ENCODE measurements at places on chromosomes 6 and 20. TPM values are rescaled to one million over a fixed set of nuclear protein-coding genes. Genes with fewer than 3 reads are reported as not detected.

DNA sequence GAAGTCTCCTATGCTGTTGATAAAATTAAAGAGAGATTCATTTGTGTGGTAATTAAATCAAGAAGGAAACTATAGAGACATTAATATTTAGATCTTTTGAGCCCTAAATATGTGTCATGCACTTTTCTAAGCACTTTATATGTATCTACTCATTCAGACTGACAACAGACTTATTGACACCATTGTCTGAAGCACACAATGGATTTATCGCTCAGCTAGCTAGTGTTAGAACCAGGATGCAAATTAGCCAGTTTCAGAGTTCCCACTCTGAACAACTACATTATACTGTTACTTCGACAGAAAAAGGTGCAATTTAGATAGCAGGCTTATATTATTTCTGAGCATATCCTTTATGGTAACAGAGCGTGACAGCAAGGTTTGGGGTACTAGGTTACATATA is 27.7 kb upstream of the KIAA0408 start:
- no peak for DNase-seq

- no peak for DNase-seq
Observed at GRCh38 chr6:150070236-150070818, 1.4 kb upstream of the ULBP3 start.

DNA sequence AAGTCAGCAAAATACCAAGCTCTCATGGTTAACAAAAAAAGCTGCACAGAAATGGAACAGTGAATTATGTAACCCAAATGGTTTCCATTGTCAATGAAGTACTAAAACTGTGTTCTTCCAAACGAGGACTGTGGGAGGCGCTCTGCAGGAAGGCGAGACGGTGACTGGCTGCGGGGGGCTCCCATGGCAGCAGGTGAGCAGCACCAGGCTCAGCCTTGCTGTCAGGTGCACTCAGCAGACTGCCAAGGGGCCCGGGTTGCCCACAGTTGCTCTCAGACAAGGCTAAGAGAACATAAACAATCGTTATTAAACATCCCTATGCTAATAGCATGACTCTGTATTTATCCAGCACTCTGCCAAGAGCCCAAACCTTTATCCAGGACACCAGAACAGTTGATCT is 630.3 kb upstream of the ARID1B start:
- DNase-seq: no peak

DNA sequence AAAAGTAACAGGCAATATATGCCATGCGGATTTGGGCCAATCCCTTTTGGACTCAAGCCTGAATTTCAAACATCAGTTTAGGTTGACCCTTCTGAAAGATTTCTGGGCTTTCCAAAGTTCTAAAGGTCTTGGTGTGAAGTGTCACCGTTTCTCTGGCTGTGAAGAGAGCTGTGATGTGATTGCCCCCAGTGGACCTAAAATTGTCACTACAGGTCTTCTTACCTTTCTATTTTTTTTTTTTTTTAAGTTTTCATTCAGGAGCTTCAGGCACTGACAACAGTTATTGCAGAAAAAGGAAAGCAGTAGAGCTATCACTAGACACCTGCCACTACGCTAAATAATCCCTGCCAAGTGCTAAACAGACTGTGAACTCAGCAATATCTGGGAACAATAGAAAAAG is 75.7 kb upstream of the OPRM1 start:
- DNase-seq: no peak

Gene DYNLT2
- 0.64 TPM for total RNA-seq

GRCh38 chr20:50399555-50399916 is 110.6 kb upstream of the PTPN1 start:
- no peak for DNase-seq

Gene SIRPD
- total RNA-seq: not detected

- no peak for DNase-seq
Observed at GRCh38 chr20:3471397-3472021, 691 bp downstream of the ATRN start.

GRCh38 chr6:5469101-5469846 is 208.0 kb downstream of the FARS2 start:
- no peak for DNase-seq

DNA sequence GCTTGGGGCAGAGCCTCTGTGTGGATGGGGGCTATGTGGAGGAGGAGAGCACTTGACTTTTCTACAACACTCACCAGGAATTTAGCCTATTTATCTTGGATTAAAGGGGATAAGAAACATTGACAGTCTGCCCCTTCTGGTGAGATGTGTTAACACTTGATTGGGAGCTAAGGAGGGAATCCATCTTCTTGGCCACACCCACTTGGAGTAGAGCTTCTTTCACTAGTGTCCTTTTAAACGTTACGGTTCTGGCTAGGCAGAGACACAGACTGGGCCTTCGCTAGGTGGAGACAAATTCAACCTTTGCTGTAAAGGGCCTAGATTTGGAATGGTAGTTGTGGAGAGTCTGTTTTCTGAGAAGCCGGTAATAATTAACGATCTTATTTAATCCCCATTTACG is 15.5 kb upstream of the TPBG start:
- DNase-seq: no peak

DNA sequence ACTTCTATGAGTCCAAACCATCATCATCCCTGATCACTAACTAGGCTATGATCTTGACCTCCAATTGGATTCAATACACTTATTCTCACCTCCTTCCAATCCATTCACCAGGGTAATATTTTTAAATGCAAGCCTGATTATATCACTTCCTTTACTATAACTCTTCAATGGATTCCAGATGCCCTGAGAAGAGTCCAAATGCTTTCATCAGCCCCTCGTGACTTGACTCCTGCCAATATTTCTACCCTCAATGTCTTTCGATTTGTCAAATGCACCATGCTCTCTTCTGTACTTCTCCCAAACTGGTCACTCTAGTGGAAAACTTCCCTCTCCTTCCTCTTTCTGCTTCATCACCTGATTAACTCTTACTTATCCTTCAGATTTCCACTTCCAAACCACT is 70.8 kb downstream of the CD164 start:
- DNase-seq: no peak

- no peak for DNase-seq
Observed at GRCh38 chr20:20785226-20785625, 72.8 kb upstream of the RALGAPA2 start.

- no peak for DNase-seq
Observed at GRCh38 chr6:137910843-137911456, 43.9 kb downstream of the TNFAIP3 start.

DNA sequence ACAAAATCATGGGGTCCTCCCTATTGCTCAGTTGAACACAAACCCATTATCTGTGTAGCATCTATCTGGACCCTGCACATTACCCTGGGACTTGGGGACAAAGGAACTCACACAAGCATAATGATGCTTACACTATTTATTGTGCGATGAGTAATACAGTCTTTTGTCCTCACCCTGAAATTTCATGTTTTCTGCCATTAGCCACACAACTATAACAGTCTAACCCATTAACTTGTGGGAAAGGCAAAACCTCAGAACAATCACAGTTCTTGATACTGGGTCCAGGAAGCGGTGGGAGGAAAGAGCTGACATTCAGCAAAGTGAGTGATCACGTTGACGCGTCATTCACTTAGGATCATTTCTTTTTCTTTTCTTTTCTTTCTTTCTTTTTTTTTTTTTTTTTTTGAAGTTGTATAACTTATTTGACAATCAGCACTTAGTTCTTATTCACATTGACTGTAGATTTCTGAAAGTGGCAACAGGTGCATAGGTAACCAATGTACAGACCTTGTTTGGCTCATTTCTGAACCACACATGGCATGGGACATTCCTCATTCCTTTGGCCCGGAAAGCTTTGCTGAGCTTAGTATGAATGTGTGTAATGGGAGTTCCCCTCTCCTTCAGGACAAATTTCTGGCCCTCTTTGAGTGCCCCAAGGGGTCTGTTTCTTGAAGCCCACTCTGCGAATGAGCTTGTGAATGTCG is 94.8 kb upstream of the CNKSR3 start:
- no peak for DNase-seq

DNA sequence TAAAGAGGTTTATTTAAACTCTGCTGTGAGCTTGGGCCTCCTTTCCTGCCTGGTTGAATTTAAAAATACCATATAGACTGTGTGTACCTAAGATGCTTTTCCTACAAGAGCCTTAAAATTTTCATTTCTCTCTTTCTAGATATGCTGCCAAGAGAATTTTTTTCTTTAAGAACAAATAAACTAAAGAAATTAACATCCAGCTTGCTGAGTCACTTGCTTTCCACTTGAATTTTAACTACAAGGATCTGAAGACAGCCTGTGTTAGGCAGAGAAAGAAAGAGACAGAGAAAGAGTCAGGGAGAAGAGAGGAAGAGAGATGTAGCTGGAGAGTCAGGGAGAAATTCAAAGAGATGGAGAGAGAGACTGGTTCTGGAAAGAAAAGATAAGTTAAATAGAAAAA is 18.3 kb upstream of the SNAP25 start:
- no peak for DNase-seq

Gene PTCHD4
- total RNA-seq: 1.1 TPM

Gene SNPH
- total RNA-seq: 12.0 TPM

DNA sequence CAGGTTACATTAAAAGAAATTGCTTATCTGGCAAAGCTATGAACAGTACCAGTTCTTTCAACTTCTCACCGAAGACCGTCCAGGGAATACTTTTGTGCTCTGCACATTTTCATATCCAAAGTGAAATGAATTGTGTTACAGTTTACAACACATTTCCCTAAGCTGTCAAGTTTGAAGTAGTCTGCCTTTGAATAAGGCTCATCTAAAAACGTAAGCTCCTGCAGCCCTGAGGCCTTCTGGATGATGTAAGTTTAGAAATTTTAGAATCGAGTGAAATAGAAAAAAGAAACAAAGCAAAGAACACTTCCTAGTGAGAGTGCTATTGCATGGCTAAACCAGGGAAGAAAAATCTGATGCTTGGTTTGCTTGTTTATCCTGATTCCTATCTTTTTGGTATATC is 653.8 kb downstream of the MMUT start:
- DNase-seq: no peak

GRCh38 chr6:127367023-127367375 is 23.6 kb upstream of the ECHDC1 start:
- no peak for DNase-seq

DNA sequence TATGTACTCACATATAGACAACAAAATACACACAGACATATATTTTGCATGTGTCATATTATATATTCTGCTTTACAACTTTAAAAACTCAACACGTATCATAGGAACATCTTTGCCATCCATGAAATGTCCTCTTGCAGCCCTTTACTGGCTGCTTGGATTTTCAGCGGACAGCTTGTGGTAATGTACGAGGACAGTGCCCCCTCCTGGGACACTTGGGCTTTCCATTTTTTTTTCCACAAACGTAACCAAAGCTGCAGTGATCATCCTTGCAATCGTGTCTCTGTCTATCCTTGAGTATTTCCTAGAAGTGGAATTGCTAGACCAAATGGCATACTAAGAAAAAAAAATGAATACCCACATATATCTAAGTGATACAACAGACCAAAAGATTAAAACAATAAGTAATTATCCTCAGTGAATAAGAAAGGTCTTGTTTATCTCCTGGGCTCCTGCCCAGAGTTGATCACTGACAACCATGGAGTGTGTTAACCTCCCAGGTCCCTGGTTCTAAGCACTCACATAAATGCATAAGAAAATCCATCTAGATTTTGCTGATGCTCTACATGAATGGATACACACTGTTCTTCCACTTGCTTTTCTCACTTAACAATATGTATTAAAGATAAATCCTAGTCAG is 18.1 kb downstream of the BPI start:
- DNase-seq: no peak

- DNase-seq: no peak
Observed at GRCh38 chr20:6994452-6994851, 227.0 kb downstream of the BMP2 start.

Gene GABRR1
- not detected for total RNA-seq

Gene TMC2
- not detected for total RNA-seq

- DNase-seq: no peak
Observed at GRCh38 chr6:30570263-30570662, 979 bp upstream of the ABCF1 start.

Data from chondrocyte (in vitro differentiated cells).